ENCODE measurements at places on chromosomes 5 and 9. TPM values are rescaled to one million over a fixed set of nuclear protein-coding genes. Genes with fewer than 3 reads are reported as not detected.

GRCh38 chr9:107337676-107338590, 54.9 kb downstream of the RAD23B start:
- no peak for DNase-seq
- peaks cover 17% of the 10 kb centered on the region for H3K36me3 ChIP-seq
- no peaks in the 10 kb centered on the region for H3K27me3 ChIP-seq
- H3K4me1 ChIP-seq: no peaks in the 10 kb centered on the region

Gene GLRA1
- not detected for polyA plus RNA-seq

Gene CD14
- polyA plus RNA-seq: 3,095 TPM

DNA sequence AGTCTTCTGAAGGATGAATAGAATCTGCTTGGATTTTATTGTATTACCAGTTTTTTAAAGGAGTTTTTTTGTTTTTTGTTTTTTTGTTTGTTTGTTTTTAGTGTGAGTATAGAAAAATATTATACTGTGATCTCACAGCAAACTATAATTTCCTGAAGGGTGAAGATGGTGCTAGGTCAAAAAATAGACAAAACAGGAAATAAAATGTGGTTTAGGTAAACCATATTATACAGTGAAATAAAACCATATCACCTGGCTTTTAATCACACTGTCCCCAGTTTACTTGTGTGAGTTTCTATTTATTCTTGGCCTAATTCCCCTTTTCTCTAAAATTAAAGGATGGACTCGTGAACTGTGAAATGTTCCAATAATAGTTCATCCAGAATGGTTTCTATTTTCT, 841.3 kb upstream of the CTNND2 start:
- no peak overlapping the region for H3K4me3 ChIP-seq
- H3K27me3 ChIP-seq: no peaks in the 10 kb centered on the region
- no peak overlapping the region for H3K27ac ChIP-seq
- H3K4me1 ChIP-seq: no peaks in the 10 kb centered on the region
- no peaks in the 10 kb centered on the region for H3K36me3 ChIP-seq

DNA sequence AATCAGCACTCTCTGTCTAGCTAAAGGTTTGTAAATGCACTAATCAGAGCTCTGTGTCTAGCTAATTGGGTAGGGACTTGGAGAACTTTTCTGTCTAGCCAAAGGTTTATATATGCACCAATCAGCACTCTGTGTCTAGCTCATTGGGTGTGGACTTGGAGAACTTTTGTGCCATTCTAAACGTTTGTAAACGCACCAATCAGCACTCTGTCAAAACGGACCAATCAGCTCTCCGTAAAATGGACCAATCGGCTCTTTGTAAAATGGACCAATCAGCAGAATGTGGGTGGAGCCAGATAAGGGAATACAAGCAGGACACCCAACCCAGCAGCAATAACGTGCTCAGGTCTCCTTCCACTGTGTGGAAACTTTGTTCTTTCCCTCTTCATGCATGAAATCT, 298.6 kb upstream of the PTPRD start:
- no peak overlapping the region for H3K27ac ChIP-seq
- no peaks in the 10 kb centered on the region for H3K4me1 ChIP-seq
- DNase-seq: no peak
- no peaks in the 10 kb centered on the region for H3K27me3 ChIP-seq
- no peaks in the 10 kb centered on the region for H3K36me3 ChIP-seq

- no peak overlapping the region for H3K27ac ChIP-seq
- no peak overlapping the region for H3K4me3 ChIP-seq
- H3K4me1 ChIP-seq: no peaks in the 10 kb centered on the region
These were observed 9.7 kb upstream of the SLC6A18 start for GRCh38 chr5:1215320-1216096.

Gene SOWAHA
- polyA plus RNA-seq: not detected

- H3K4me1 ChIP-seq: no peaks in the 10 kb centered on the region
- peak; percentile 35 for DNase-seq
- H3K27me3 ChIP-seq: no peaks in the 10 kb centered on the region
These were observed 794.0 kb downstream of the EFNA5 start for GRCh38 chr5:106876665-106877194.

Gene RANBP3L
- polyA plus RNA-seq: not detected

DNA sequence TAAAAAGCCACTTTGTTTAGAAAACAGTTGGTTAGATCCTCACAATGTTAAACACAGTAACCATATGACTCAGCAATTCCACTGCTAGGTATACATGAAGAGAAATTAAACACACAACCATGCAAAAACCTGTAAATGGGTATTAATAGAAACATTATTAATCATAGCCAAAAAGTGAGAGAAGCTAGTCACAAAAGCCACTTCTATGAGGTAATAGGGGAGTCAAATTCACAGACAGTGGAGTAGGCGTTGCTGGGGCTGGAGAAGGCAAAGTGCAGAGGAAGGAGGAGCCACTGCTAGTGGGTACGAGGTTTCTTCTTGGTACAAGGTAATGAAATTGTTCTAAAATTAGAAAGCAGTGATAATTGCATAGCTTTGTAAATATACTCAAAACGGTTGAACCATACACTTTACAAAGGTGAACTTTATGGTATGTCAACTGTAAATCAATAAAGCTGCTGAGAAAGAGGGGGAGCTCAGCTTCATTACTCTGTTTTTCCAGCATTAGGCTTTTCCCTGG, 364.4 kb downstream of the GADD45G start:
- no peak for DNase-seq
- H3K36me3 ChIP-seq: no peaks in the 10 kb centered on the region
- peaks cover 17% of the 10 kb centered on the region for H3K4me1 ChIP-seq

DNA sequence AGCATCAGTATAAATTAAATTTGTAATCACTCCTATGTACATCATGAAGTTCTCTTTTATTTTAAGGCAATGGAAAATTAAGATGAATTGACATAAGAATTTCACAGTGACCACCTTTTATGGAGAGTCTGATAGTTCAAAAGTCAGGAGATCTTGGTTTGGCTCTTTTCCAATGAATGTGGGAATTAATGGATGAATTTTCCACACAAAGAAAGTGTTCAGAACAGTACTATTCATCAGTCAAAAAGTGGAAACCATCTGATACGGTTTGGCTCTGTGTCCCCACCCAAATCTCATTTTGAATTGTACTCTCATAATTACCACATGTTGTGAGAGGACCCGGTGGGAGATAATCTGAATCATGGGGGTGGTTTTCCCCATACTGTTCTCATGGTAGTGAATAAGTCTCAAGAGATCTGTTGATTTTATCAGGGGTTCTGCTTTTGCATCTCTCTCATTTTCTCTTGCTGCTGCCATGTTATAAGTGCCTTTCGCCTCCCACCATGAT, 24.5 kb downstream of the CCDC125 start:
- H3K27ac ChIP-seq: no peak overlapping the region
- no peak overlapping the region for H3K4me3 ChIP-seq
- no peaks in the 10 kb centered on the region for H3K4me1 ChIP-seq
- H3K27me3 ChIP-seq: no peaks in the 10 kb centered on the region
- DNase-seq: no peak

- no peak overlapping the region for H3K4me3 ChIP-seq
- no peaks in the 10 kb centered on the region for H3K36me3 ChIP-seq
- H3K27ac ChIP-seq: peak overlapping the region; percentile 70
These were observed 109.3 kb upstream of the CPEB4 start for GRCh38 chr5:173778784-173779304.

Gene PCDHB12
- not detected for polyA plus RNA-seq

DNA sequence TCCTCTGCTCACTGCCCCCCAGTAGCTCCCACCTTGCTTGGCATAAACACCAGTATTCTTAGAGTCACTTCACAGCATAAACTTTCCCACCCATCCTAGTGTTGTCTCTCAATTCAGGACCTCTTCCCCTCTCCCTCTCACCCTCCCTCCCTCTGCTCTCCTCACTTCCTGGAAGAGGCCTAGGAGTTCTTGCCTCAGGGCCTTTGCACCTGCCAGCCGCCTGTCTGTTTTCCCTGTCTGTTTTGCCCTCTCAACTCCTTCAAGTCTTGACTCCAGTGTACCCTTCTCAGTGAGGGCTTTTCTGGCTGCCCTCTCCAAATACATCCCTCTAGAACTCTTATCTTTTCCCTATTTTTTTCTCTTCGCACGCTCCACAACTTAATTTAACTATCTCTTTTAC, 86.2 kb downstream of the ENTREP1 start:
- no peak for DNase-seq
- no peaks in the 10 kb centered on the region for H3K4me1 ChIP-seq
- no peak overlapping the region for H3K4me3 ChIP-seq
- no peaks in the 10 kb centered on the region for H3K36me3 ChIP-seq

GRCh38 chr9:33130961-33131789, 36.0 kb downstream of the B4GALT1 start:
- peaks cover 40% of the 10 kb centered on the region for H3K4me1 ChIP-seq
- no peaks in the 10 kb centered on the region for H3K27me3 ChIP-seq
- H3K36me3 ChIP-seq: peaks cover 77% of the 10 kb centered on the region
- H3K27ac ChIP-seq: peak overlapping the region; percentile 78

Gene SPATA31A1
- not detected for polyA plus RNA-seq

Gene UAP1L1
- 14.8 TPM for polyA plus RNA-seq

- no peak overlapping the region for H3K27ac ChIP-seq
- H3K4me3 ChIP-seq: peak overlapping the region; percentile 83
- no peak for DNase-seq
- H3K36me3 ChIP-seq: peaks cover 45% of the 10 kb centered on the region
These were observed 1.3 kb downstream of the NAA35 start for GRCh38 chr9:85941966-85942912.

Gene ATP10B
- polyA plus RNA-seq: not detected

GRCh38 chr9:127277770-127278169, 13.2 kb downstream of the GARNL3 start:
- DNase-seq: no peak
- no peak overlapping the region for H3K27ac ChIP-seq
- no peak overlapping the region for H3K4me3 ChIP-seq
- no peaks in the 10 kb centered on the region for H3K27me3 ChIP-seq

DNA sequence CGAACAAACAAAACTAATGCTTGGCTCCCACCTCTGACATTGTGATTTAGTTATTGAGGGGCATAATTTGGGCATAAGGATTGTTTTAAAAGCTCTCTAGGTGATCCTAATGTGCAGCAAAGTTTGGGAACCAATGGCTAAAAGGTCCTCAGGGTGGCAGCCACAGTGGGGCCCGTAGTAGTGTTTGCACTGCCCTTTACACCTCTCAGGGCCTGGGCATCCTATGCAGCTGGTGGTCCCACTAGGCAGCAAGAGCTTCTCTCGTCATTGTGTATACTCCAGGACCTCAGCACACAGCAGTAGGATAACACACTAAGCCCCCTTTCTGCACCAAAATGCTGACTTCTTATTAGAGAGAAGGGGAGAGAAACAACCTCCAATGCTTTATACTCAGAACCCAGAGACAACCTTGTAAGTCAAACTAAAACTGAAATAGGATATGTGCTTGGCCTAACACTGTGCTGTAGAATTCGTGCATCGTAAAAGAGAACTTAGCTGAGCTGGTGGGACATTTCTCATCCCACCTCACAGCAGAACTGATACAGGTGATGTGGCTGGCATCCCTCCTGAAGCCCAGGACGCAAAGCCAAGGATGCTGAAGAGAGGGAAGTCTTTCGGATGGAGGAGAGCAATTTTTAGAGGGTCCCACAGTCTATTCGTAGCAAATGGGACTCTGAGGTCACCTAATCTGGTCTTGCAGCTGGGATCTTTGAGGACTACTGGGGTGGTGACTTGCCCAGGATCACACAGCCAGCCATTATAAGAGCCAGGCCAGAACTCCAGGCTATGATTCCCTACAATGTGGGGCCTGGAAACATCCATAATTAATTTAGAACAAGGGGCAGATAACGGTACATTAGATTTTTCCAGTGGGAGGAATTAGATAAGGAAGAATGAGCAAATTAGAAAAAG, 1.2 kb downstream of the GLRX start:
- H3K36me3 ChIP-seq: peaks cover 11% of the 10 kb centered on the region
- peak overlapping the region; percentile 92 for H3K27ac ChIP-seq
- no peak for DNase-seq
- H3K4me1 ChIP-seq: peaks cover 75% of the 10 kb centered on the region

Gene TAF11L11
- polyA plus RNA-seq: not detected

- no peak for DNase-seq
- no peaks in the 10 kb centered on the region for H3K27me3 ChIP-seq
- no peaks in the 10 kb centered on the region for H3K4me1 ChIP-seq
- no peak overlapping the region for H3K4me3 ChIP-seq
- no peaks in the 10 kb centered on the region for H3K36me3 ChIP-seq
These were observed 632.3 kb downstream of the TLE4 start for GRCh38 chr9:80204054-80204453.

- H3K4me1 ChIP-seq: peaks cover 13% of the 10 kb centered on the region
- peak; percentile 26 for DNase-seq
- H3K4me3 ChIP-seq: no peak overlapping the region
- no peaks in the 10 kb centered on the region for H3K36me3 ChIP-seq
- peak overlapping the region; percentile 48 for H3K27ac ChIP-seq
- H3K27me3 ChIP-seq: no peaks in the 10 kb centered on the region
These were observed 46.7 kb downstream of the VAV2 start for GRCh38 chr9:133945314-133945975.

- DNase-seq: no peak
- H3K27ac ChIP-seq: no peak overlapping the region
- no peaks in the 10 kb centered on the region for H3K4me1 ChIP-seq
- H3K36me3 ChIP-seq: no peaks in the 10 kb centered on the region
These were observed 284.9 kb upstream of the IRX1 start for GRCh38 chr5:3310541-3311261.

DNA sequence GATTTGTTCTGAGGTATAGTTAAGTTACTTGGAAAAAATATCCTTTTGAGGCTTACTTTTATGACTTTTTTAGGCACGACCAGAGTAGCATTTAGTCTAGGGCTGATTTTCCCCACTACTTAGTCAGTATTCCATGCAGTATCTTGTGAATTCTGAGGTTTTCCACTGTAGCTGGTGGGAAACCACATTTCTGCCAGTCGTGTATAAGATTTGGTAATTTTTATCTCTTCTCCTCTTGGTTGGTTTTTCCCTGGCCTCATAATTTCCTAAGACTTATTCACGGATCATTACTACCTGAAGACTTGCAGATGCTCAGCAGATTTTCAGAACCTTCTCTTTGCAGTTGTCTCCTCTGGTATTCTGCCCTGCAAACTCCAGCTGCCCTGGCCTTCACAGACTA, 23.5 kb downstream of the MTREX start:
- peaks cover 75% of the 10 kb centered on the region for H3K36me3 ChIP-seq
- no peaks in the 10 kb centered on the region for H3K4me1 ChIP-seq
- no peak for DNase-seq
- no peak overlapping the region for H3K27ac ChIP-seq
- no peaks in the 10 kb centered on the region for H3K27me3 ChIP-seq
- no peak overlapping the region for H3K4me3 ChIP-seq

DNA sequence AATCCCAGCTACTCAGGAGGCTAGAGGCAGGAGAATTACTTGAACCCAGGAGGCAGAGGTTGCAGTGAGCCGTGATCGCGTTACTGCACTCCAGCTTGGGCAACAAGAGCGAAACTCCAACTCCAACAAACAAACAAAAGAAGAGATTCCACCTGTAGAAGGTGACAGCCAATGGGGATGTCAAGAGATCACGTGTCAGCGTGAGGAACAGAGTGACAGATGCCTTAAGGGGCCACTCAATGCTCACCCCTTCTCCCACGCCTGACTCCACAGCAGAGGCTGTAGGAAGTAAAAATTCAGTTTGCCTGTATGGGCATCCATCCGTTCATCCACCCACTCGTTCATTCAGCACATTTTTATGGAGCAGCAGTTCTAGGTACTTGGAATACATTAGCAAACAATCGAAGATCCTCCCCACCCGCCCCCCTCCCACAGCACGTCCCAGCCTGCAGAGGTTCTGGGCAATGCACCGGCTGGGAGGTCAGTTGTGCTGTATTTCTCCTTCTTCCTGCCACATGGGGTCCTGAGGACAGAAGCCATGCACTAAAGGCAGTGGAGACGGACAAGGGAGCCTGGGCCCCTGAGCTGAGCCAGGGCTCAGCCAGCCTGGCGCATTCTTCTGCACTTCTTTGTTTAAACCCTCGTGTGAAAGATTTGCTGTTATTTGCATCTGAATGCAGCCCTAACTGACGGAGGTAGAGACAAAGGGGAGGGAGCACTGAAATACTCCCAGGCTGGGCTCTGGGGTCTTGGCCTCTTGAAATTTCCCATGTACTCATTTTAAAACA, 11.3 kb upstream of the RNF130 start:
- H3K4me1 ChIP-seq: peaks cover 12% of the 10 kb centered on the region
- H3K36me3 ChIP-seq: no peaks in the 10 kb centered on the region
- H3K27ac ChIP-seq: no peak overlapping the region
- no peak overlapping the region for H3K4me3 ChIP-seq
- DNase-seq: no peak

Data from CD14-positive monocyte (primary cell).